Central memory CD8-positive, alpha-beta T cell (primary cell): ENCODE measurements at places on chromosomes 7 and 10.

DNA sequence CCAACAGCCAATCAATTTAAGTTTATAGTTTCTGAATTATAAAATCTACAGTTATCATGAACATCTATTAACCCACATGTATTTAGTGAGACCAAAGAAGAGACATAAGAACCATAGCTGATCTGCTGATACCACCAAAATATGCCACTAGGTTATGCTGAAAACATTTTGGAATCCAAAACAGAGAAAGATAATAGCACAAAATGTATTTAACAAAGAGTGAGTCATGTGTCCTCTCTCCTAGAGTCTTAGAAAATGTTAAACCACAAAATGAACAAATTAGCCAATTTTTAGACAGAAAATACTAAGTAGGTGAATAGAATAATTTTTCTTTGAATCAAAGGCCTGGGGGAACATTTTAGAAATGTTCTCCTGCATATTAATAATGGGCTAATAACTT is 527.5 kb downstream of the GPAM start:
- DNase-seq, result no peak
- H3K27ac ChIP-seq, result no peak overlapping the region
- H3K4me3 ChIP-seq, result no peak overlapping the region
- no peaks in the 10 kb centered on the region for H3K4me1 ChIP-seq
- no peaks in the 10 kb centered on the region for H3K36me3 ChIP-seq

DNA sequence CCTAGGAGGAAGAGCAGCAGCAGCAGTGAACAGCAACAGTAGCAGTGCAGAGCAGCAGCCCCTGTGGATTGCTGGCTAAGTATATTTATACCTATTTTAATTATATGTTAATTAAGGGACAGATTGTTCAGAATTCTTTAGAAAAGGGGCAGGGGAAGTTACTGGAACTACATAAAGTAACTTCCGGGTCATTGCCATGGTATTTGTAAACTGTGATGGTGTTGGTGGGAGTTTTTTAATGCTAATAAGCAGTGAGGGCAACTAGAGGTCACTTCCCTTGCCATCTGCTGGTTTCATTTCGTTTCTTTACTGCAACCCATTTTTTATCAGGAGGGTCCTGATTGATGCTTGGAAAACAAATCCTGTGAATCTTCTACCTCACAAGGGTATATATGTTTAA is 229.8 kb upstream of the PODXL start:
- H3K27me3 ChIP-seq, result peaks cover 46% of the 10 kb centered on the region
- no peaks in the 10 kb centered on the region for H3K36me3 ChIP-seq
- H3K4me1 ChIP-seq, result no peaks in the 10 kb centered on the region
- H3K4me3 ChIP-seq, result no peak overlapping the region
- DNase-seq, result no peak

GRCh38 chr7:146175716-146176115 is 59.1 kb downstream of the CNTNAP2 start:
- H3K36me3 ChIP-seq, result no peaks in the 10 kb centered on the region
- DNase-seq, result no peak
- H3K27ac ChIP-seq, result no peak overlapping the region
- no peaks in the 10 kb centered on the region for H3K4me1 ChIP-seq
- H3K27me3 ChIP-seq, result no peaks in the 10 kb centered on the region

DNA sequence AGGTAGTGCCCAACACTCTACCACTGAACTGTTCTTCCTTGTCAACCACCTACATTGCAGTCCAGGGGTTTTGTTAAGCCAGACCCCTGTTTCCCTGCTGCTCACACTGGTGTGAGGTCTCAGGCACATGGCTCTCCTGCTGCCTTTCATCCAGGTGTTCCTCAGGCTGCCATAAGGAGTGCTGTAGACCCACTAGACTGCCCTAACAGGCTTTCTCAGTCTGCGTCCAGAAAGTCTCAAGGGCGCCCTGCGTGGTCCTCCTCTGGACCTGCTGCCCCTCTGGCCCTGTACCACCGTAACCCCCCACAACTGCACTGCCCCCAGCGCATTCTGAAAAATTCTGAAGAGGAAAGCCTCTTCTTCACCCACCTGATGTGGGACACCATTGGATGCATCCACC is 225.7 kb upstream of the ANKRD30A start:
- no peak overlapping the region for H3K4me3 ChIP-seq
- H3K27me3 ChIP-seq, result no peaks in the 10 kb centered on the region
- H3K4me1 ChIP-seq, result no peaks in the 10 kb centered on the region

GRCh38 chr10:71547876-71548846 is 151.4 kb downstream of the CDH23 start:
- H3K27me3 ChIP-seq, result no peaks in the 10 kb centered on the region
- H3K4me3 ChIP-seq, result no peak overlapping the region
- DNase-seq, result no peak
- no peak overlapping the region for H3K27ac ChIP-seq
- H3K4me1 ChIP-seq, result no peaks in the 10 kb centered on the region

DNA sequence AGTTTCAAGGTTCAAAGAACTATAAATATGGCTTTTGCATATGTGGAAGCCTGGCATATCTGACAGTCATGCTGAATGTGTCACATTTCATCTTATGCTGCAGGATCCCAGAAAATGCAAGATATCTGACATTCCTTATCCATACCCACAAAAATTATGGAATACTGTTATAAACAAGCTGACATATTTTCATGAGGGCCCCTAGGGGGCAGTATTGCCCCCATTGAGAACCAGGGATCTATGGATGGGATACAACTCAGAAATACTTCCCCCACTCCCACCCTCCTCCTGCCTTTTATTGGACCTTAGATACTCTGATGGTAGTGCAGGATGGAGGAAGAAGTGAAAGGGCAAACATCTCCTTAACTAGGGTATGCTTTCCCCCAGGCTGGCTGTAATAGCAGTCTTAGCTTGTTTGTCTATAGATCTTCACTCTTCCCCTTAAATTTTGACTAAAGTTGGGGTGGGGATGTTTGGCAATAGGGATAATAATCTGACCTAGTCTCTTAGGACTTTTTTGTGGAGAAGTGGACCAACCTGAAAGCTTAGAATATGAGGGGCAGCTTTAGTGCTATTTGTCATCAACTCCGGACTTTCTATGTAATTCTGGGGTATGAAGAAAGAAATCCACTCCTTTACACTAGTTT is 3.5 kb upstream of the GNGT1 start:
- no peaks in the 10 kb centered on the region for H3K4me1 ChIP-seq
- no peak overlapping the region for H3K4me3 ChIP-seq

DNA sequence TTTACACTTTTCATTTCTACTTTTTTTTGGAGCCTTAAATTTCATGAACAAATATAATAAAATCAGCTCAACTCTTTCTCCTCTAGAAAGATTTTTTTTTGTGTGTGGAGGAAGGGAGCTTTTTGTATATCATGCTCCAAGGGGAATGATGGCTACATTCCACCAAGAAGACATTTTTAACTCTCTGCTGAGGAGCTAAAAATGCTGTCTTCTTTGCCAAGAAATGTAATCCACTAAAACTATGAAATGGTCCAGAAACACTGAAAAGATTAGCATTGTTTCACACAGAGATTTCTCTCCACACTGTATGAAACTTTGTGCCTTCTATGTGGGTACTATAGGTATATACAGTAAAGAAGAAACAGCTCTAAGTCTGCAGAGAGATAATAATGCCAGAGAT is 74.1 kb upstream of the ANK3 start:
- peaks cover 9% of the 10 kb centered on the region for H3K4me1 ChIP-seq
- peak overlapping the region; percentile 51 for H3K27ac ChIP-seq
- no peak for DNase-seq
- H3K27me3 ChIP-seq, result no peaks in the 10 kb centered on the region

- no peaks in the 10 kb centered on the region for H3K36me3 ChIP-seq
- no peak overlapping the region for H3K4me3 ChIP-seq
- no peaks in the 10 kb centered on the region for H3K27me3 ChIP-seq
- no peaks in the 10 kb centered on the region for H3K4me1 ChIP-seq
These were observed 612.2 kb upstream of the POM121L12 start for GRCh38 chr7:52423251-52423650.

DNA sequence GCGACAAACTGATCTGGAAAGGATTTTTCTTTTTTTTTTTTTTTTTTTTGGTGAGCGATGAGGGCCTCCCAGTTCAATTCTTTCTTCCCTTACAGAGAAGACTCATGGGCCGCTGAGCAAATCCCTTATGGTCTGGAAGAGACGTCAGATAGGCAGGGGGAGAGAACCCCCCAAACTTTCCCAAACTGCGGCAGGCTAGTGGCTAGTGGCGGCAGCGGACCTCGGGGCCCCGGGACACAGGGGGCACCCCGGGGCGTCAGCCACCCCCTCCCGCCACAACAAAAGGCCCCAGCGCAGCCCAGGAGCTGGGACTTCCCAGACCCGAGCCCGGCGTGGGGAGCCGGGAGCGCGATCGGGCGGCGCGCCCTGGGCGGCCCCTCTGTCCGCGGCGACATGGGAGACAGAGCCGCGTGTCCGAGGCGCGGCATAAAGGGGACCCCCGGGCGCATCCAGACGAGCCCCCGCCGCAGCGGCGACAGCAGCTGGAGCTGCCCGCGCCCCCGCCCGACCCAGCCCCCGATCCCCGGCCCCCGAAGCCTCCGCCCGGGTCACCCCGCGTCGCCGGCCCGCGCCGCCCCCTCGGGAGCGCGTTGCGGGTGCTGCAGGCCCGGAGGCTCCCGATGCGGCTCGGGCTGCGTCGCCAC is 755 bp downstream of the FAM171A1 start:
- H3K27me3 ChIP-seq, result peaks cover 44% of the 10 kb centered on the region
- no peaks in the 10 kb centered on the region for H3K36me3 ChIP-seq
- H3K4me1 ChIP-seq, result no peaks in the 10 kb centered on the region
- no peak for DNase-seq
- H3K27ac ChIP-seq, result no peak overlapping the region
- peak overlapping the region; percentile 67 for H3K4me3 ChIP-seq

DNA sequence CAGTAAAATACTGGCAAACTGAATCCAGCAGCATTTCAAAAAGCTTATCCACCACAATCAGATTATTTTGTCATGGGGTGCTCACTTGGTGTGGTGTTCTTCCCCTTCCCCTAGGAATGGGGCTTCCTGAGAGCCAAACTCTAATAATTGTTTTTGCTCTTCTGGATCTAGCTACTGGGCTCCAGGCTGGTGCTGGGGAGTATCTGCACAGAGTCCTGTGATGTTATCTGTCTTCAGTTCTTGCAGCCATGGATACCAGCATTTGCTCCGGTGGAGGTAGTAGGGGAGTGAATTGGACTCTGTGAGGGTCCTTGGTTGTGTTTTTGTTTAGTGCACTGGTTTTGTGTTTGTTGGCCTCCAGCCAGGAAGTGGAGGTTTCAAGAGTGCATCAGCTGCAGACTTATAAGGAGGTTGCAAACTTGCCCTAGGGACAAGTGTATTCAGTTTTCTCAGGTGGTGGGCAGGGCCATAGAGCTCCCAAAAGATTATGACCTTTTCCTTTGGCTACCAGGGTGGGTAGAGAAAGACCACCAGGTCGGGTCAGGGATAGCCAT is 308.5 kb upstream of the MAGI2 start:
- H3K27ac ChIP-seq, result no peak overlapping the region
- H3K27me3 ChIP-seq, result no peaks in the 10 kb centered on the region
- DNase-seq, result no peak
- H3K4me3 ChIP-seq, result no peak overlapping the region
- no peaks in the 10 kb centered on the region for H3K36me3 ChIP-seq
- no peaks in the 10 kb centered on the region for H3K4me1 ChIP-seq

DNA sequence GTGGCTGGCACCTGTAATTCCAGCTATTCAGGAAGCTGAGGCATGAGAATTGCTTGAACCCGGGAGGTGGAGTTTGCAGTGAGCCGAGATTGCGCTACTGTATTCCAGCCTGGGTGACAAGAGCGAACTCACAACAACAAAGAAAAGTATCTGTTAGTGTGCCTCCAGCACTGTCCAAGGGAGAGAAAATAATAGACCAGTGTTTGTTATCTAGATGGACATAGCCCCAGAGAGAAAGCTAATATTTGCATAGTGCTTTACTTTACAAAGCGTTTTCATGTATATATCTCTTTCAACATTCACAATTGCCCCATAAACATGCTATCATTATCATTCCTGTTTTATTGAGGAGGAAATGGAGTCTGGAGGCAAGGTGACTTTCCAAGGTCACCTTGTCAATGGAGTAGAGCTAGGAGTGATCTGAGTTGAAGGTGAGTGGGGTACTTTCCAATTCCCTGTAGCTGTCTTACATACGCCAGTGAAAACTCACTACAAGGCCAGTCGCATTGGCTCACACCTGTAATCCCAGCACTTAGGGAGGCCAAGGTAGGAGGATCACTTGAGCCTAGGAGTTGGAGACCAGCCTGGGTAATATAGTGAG is 49.7 kb upstream of the KIF5B start:
- H3K27me3 ChIP-seq, result peaks cover 32% of the 10 kb centered on the region
- H3K4me1 ChIP-seq, result no peaks in the 10 kb centered on the region
- DNase-seq, result no peak
- no peak overlapping the region for H3K4me3 ChIP-seq

DNA sequence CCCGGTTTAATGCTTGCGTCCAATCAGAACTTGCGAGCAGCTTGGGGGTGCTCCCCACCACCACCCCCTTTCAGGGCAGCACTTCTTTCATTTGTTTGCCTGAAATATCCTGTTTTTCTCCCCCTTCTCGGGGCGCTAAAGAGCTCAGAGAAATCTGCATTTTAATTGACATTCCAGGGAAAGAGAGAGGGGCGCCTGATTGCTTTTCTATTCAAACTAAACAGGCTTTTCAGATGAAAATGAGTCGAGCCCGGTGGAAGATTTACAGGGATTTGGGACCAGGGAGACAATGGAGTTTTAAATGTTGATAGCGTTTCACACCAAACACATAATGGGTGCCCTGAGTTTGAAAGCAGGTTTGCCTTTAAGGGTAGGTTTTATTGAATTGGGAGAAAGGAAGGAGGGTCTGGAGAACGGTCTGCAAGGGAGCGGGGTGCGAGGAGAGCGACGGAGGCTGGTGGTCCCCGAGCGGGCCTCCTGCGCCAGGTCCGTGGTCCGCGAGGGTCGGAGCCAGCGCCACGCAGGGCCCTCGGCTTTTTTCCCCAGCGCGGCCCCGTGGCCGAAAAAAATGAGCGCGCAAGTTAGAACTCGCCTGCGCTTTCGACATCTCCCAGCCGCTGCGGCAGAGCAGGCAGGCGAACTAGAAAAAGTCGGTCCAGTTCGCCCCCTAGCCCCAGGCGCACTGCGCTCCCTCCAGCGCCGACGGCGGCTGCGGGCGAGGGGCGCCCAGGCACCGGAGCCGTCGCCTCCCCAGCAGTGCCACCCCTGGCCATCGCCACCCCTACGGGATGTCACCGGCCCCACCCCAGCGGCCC is 1.3 kb downstream of the FGFR2 start:
- no peak for DNase-seq
- peaks cover 2% of the 10 kb centered on the region for H3K36me3 ChIP-seq
- peak overlapping the region; percentile 74 for H3K4me3 ChIP-seq
